Neural progenitor cell (in vitro differentiated cells): ENCODE measurements at places on chromosomes 13 and 19. TPM values are rescaled to one million over a fixed set of nuclear protein-coding genes. Genes with fewer than 3 reads are reported as not detected.

The NLRP7 gene
- total RNA-seq, result 0.09 TPM in 1 of 2 replicates, not detected in the other

The SYT5 gene
- 0.22 TPM in 1 of 2 replicates, not detected in the other for total RNA-seq

The SMIM24 gene
- 0.81 and 1.7 TPM in 2 replicates for total RNA-seq

The LILRB4 gene
- total RNA-seq, result not detected in 2 replicates

The ZNF112 gene
- total RNA-seq, result 11.4 and 18.2 TPM in 2 replicates

The KIR3DL1 gene
- not detected in 2 replicates for total RNA-seq

The A1BG gene
- total RNA-seq, result 7.5 and 37.1 TPM in 2 replicates

The CYP2A6 gene
- total RNA-seq, result not detected in 2 replicates
